Midbrain (tissue), 1 donor: ENCODE measurements at places on chromosomes 2 and 18.

DNA sequence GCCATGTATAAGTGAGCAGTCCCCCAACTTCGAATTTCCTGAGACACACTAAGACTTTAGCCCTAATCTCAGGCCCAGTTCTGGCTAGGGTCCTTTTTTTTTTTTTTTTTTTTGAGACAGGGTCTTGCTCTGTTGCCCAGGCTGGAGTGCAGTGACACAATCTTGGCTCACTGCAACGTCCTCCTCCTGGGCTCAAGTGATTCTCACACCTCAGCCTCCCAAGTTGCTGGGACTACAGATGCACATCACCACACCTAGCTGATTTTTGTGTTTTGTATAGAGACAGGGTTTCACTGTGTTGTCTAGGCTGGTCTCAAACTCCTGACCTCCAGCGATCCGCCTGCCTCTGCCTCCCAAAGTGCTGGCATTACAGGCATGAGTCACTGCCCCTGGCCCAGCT is 23.9 kb upstream of the TGIF1 start:
- no peak for DNase-seq

- DNase-seq: no peak
These were observed 136.7 kb downstream of the BCL2 start for GRCh38 chr18:63182861-63183260.

- no peak for DNase-seq
These were observed 76.8 kb downstream of the HS6ST1 start for GRCh38 chr2:128241896-128242295.

- DNase-seq: no peak
These were observed 27.1 kb downstream of the VPS54 start for GRCh38 chr2:63992061-63992685.

- no peak for DNase-seq
These were observed 539.2 kb downstream of the SLC4A3 start for GRCh38 chr2:220166616-220167015.

DNA sequence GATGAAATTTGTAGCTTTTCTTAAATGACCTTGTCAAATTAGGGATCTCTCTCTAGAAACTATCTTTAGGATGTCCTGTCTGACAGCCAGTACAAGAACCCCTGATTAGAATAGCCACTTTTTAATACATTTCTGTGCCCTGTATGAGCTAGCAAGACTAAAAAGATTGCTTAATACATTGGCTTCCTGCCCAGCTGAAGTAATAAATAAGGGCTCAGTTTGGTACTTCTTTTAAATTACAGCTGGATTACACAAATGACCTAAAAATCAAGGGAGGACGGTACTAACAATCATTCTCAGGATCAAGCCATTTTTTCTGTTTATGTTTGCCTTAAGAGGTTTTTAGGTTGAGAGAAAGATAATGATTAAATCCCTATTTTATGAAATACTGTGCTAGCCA is 11.6 kb upstream of the OLA1 start:
- no peak for DNase-seq

DNA sequence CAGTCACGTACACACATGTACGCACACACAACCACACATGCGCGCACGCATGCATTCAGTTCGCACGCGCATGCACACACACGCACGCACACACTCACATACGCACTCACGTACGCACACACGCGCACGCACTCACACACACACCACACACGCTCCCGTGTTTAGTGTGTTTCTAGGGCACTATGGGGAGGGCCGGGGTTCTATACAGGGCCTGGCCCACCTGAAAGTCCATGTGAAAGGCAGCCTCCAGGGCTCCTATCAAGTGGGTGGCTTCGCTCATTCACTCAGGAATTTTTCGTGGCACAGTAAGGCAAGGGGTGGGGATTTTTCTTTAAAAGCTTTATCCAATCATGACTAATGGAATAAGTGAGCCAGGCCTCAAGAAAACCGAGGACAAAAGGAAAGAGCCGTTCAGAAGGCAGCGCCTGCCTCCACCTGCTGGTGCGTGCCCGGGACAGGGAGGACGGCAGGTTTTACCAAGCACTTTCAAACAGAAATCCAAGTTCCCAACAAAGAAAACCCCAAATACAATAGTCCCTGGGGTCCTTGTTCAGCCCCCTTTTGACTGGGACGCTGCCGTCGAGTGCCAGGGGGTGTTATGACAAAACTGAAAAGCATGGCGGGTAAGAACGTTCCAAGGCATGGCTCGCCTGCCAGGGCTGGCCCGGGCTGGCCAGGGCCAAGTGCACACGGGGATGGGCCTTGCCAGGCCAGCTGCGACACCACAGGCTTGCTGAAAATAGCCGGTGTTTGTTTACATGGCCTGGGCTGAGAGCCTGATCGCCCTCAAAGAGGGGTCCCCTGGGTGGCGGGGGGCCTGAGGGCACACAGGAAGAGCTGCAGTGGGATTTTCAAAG is 110.0 kb downstream of the HDAC4 start:
- DNase-seq: peak; percentile 65

- peak; percentile 54 for DNase-seq
These were observed 78.0 kb downstream of the TMEM182 start for GRCh38 chr2:102839668-102840388.

DNA sequence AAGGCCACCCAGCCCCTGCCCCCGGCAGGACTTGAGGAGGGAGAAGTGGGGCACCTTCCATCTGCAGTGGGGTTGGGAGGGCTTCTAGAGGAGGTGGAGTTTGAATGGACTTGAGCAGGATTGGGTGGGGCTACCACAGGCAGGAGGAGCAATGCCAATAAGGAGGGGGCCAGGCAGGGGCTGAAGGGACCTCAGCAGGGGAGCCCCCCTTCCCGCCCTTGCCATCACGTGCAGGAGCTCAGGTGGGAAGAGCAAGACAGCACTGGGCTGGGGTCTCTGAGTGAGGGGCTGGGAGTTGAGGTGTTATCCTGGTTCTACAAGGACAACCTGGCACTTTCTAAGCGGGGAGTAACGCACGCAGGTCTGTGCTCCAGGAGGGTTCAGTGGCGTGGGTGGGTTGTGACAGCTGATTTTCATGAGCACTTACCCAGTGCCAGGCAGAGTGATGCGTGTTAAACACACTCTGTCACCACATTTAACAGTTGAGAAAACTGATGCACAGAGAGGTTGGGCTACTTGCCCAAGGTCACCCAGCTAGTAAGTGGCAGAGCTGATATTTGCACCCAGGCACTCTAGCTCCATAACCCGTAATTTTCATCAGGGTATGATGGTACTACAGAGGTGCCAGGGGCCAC is 4.8 kb downstream of the CHRND start:
- DNase-seq: no peak

GRCh38 chr2:172710584-172711047 is 25.0 kb upstream of the RAPGEF4 start:
- peak; percentile 36 for DNase-seq
